ENCODE measurements at places on chromosomes 7 and 10.

DNA sequence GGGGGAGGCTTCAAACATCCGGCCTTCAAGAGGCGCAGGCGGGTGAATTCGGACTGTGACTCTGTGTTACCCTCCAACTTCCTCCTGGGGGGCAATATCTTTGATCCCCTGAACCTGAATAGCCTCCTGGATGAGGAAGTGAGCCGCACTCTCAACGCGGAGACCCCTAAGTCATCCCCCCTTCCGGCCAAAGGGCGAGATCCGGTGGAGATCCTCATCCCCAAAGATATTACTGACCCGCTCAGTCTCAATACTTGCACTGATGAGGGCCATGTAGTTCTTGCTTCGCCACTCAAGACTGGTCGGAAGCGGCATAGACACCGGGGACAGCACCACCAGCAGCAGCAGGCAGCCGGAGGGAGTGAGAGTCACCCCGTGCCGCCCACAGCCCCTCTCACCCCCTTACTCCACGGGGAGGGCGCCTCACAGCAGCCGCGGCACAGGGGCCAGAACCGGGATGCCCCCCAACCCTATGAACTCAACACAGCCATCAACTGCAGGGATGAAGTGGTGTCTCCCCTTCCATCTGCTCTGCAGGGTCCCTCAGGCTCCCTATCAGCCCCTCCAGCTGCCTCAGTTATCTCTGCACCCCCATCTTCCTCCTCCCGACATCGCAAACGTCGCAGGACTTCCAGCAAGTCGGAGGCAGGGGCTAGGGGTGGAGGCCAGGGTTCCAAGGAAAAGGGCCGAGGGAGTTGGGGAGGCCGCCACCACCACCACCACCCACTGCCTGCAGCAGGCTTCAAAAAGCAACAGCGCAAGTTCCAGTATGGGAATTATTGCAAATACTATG is 1.1 kb downstream of the MEPCE start:
- peak; percentile 63 for DNase-seq

DNA sequence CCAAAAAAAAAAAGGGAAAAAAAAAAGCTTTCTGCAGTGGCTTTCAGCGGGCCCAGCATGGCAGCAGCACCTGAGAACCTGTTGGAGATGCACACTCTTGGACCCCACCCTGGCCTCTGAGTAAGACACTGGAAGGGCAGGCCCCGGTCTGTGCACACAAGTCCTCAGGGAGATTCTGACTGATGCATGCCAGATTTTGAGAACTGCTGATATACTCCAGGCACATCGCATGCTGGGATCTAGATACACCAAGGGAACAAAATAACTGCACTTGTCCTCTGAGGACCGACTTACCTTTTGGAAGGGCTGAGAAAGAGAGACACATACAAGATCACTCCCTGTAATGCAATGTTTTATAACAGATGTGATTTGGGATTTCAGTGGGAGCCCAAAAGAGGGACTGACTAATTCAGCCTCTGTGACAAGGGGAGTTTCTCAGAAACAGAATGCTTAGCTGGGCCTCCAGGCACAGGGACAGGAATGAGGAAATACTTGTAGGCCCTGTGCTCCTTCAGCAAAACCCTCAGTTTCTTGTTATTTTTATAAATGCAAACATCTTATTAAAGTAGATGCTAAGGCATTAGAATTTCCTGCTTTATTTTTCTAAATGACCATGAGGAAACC is 8.2 kb downstream of the EGFR start:
- no peak for DNase-seq

- no peak for DNase-seq
These were observed 42.9 kb upstream of the TSPAN13 start for GRCh38 chr7:16710651-16711050.

GRCh38 chr10:29067161-29067560 is 221.7 kb upstream of the LYZL1 start:
- DNase-seq: no peak

- no peak for DNase-seq
These were observed 31.7 kb upstream of the CYP26C1 start for GRCh38 chr10:93028883-93029282.

DNA sequence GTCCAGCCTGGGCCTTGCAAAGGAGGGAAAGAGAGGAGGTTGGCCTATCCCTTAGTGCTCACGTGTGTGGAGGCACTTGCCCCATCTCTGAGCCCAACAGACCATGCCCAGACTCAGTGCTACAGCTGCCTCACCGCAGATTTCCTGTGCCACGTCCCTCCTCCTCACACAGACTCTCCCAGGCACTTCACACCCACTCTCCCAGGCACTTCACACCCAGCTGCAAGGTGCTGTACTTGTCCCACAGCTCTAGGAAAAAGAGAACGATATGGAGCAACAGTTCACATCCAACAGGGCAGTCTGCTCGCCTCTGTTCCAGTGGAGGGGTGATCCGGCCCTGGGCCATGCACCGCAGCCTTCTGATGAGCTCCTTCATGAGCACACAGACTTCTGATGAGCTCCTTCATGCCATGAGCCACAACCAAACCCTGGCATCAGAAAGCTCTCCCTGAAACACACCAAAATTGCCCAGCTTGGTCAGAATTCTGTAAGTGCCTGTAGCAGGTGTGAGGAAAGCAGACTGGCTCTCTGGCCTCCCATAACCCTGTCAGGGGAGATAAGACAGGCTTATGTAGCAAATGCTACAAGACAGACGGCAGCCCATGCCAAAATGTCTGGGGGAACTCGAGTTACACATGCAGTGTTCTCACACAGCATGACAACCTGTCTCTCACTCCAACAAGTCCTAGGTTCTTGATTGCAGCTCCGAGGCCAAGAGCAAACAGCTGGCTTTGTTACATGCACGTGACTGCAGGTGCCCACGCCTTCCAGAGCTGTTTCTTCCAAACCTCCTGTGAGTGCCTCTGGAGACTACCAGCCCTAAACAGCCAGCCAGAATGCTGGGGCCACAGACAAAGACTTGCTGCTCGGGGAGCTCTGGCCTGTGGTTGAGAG is 348.5 kb downstream of the GRID1 start:
- no peak for DNase-seq

DNA sequence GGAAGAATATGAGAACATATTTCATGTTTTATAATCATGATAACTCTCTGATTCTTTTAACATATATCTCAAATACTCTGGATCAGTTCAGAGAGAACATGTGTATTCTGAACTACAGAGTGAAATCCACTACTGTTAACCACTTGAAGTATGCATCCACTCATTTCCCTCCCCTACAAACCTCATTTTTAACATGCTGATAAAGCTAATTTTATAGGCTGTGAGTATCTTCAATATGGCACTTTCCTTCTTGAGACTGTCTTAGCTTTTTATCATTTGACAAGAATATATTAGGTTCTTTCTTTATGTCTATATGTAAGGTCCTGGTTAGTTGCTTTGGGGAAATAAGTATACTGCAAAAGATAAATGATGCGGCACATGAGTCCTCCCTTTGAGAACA is 154.8 kb downstream of the MLLT10 start:
- DNase-seq: no peak
